Spleen (tissue), 13 donors: ENCODE measurements at places on chromosomes 6 and 20. TPM values are rescaled to one million over a fixed set of nuclear protein-coding genes. Genes with fewer than 3 reads are reported as not detected.

GRCh38 chr6:113458368-113459010 is 398.7 kb upstream of the MARCKS start:
- DNase-seq: no peak
- no peak overlapping the region for H3K4me3 ChIP-seq
- H3K4me1 ChIP-seq: no peaks in the 10 kb centered on the region
- no peaks in the 10 kb centered on the region for H3K27me3 ChIP-seq
- H3K36me3 ChIP-seq: no peaks in the 10 kb centered on the region

DNA sequence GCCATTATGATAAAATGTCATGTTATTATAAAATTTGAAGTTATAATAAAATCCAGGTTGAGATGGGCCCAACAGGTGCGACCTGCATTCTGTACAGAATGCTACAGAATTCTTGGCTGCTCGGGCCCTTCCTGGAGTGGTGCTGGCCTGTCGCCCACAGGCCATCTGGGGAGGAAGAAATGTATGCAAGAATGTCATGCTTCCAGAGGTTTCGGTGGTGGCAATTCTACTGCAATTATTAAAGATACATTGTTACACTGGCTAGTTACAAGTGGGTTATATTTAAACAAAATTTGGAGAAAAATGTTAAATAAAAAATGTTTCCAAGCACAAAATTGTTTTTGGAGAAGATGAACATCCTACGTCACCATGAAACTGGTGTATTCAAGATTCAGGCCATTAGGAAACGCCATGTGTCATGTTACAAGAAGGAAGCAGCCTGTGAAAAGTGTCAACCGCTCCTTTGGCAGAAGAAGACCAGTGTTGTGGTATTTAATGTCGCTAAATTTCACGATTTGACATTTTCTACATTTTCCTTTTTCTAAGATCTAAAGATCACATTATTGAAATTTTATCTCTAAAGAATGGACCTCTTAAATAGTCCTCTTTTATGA is 7.1 kb downstream of the RAMACL start:
- H3K4me1 ChIP-seq: no peaks in the 10 kb centered on the region
- H3K27ac ChIP-seq: no peak overlapping the region
- no peak overlapping the region for H3K4me3 ChIP-seq
- H3K36me3 ChIP-seq: no peaks in the 10 kb centered on the region

GRCh38 chr6:15681946-15682345 is 19.1 kb upstream of the DTNBP1 start:
- H3K27ac ChIP-seq: no peak overlapping the region
- peaks cover 67% of the 10 kb centered on the region for H3K27me3 ChIP-seq
- no peaks in the 10 kb centered on the region for H3K36me3 ChIP-seq
- no peak for DNase-seq
- H3K4me1 ChIP-seq: no peaks in the 10 kb centered on the region

DNA sequence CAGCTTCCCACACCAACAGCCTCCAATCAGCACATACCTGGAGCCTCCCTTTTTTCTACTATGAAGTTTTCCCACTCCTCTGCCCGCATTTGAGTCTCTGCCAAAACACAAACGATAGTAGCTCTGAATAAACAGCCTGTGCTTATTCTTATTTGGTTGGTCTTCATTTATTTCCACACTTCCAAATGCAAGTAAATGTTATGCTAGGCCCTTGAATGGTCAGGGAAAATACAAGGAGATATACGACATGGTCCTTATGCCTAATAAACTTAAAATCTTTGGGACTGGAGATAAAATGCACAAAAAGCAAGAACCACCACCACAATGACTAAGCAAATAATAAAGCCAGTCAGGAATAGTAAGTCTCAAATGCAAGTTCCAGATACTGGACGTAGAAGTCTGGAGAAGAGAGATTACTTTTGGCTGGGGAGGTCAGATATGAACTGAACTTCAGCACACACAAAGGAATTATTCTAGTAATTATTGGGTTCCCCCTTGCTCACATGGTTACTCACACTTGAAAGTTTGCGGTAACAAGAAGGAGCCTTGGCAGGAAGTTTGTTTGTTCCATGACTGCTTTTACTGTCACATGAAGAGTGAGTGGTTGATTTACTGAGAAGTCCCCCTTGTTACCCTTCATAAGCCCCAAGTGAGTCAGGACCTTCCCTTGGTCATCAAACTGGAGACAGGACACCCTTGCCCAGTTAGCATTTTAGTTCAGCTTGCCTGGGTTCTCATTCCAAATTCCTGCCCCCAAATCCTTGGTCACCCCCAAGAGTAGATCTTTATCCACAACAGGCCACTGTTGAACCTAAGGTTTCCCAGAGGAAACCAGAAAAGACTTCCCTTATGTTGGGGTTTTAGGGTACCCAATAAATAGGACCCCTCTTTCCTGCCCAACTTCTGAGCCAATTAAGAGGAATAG is 511.2 kb upstream of the JARID2 start:
- no peak for DNase-seq
- no peak overlapping the region for H3K4me3 ChIP-seq
- peak overlapping the region; percentile 78 for H3K27ac ChIP-seq

Gene TGM2
- 68.1 TPM for total RNA-seq

Gene PLN
- total RNA-seq: 0.43 TPM

Gene PAX1
- total RNA-seq: not detected

Gene LRRN4
- not detected for total RNA-seq

Gene SERAC1
- total RNA-seq: 6.9 TPM

Gene PRSS35
- total RNA-seq: 0.27 TPM

Gene HLA-DPB1
- total RNA-seq: 499 TPM

Gene IL17A
- total RNA-seq: not detected
